Posterior cingulate gyrus (tissue), 11 donors: ENCODE measurements at places on chromosomes 7 and 10.

- no peak for DNase-seq
These were observed 57.6 kb downstream of the MEOX2 start for GRCh38 chr7:15628876-15629275.

DNA sequence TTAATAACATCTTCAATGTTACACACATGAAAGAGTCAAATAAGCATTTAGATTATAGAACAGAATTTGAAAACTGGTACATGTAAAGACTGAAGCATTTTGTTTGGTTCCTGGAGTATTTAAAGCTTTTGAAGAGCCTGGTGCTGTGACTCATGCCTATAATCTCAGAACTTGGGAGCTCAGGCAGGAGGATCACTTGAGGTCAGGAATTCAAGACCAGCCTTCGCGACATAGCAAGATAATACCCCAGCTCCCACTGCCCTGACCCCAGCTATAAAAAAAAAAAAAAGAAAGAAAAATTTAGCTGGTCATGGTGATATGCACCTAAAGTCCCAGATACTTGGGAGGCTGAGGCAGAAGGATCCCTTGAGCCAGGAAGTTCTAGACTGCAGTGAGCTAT is 87.8 kb downstream of the HDAC9 start:
- no peak for DNase-seq

DNA sequence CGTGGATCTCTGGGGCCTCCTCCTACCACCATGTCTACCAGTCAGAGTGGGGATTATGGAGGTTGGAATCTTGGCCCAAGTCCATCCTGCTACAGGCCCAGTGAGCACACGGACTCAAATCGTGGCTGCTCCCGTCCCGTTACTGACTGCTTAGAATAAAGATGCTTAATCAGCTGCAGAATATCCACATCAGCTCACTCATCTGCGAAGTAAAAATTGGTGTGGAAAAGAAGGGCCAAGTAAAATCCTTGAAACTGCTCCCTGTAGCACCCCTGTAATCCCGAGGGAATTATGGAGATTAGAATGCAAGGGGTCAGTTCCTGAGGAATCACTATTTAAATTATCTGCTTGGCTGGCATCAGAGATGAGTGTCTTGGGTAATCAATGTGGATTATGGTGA is 13.0 kb upstream of the HTR5A start:
- DNase-seq = no peak

DNA sequence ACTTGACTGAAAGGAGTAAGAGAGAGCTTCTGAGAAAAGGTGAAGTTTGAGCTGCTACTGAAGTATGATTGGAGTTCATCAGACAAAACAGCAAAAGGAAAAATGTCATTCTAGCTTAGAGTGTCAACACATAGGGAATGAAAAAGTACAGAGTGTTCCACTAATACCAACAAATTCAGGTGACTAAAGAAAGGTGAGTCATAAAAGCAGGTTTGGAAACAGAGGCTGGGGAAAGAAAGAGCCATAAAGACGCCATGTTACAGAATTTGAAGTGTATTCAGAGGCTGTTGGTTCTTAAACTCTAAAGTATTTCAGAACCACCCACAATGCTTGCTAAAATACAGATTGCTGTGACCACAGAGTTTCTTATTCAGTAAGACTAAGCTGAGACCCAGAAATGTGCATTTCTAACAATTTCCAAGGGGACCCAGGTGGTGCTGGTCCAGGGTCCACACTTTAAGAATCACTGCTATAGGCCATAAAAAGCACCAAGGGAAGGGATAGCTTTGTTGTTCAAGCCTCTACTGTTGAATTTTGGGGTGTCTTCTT is 143.1 kb downstream of the ELAPOR2 start:
- no peak for DNase-seq

GRCh38 chr10:68684413-68684812 is 36.6 kb upstream of the CCAR1 start:
- DNase-seq = no peak

DNA sequence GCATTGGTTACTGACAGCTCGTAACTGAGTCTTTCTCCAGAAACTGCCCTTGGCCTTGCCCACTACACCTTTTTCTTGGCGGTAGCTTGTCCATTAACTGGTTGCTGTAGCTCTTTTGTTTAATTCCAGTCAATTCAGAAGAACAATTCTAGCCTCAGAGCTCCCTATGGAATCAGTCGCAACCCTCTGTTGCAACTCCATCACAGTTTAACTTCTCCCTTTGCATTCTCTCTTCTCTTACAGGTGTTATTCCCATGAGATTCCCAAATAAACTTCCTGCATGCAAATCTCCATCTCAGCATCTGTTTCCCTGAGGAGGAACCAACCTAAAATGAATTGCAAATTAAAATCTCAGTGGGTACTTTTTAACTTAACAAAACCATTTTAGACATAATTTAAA is 28.4 kb upstream of the TMEM26 start:
- DNase-seq = no peak

DNA sequence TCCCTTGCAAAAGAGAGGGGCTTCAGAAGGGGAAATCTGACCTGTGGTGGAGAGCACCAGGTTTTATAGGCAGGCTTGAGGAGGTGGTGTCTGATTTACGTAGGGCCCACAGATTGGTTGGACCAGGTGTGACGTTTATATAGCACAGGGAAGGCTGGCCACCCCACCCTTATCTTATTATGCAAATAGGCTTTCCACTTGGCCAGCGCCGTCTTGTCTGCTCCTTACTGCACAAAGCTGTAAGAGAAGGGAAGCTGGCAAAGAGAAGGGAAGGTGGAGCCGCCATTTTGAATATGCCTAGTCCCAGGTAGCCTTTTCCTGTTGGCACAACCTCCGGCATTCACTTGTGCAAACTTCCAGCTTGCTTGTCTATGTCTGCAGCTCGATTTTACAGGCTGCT is 221.4 kb downstream of the GATA3 start:
- no peak for DNase-seq

- DNase-seq = no peak
These were observed 132.9 kb downstream of the ANLN start for GRCh38 chr7:36522453-36523007.

DNA sequence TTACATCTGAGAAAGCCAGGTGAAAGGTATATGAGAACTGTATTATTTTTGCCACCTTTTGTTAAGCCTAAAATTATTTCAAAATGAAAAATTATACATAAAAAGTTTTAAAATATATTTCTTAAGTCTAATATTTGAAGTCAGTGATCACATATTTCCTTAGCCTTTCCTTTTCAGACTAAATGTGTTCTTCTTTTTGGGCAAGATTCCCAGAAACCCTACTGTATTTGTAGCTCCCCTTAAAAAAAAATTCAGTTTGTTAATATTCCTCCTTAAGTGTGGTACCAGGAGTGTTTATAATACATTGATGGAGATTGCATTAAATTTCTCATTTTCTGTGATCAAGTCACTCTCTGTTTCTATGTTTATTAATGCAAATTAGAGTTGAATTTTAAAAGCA is 22.8 kb downstream of the DNAJC1 start:
- no peak for DNase-seq
